ENCODE measurements at places on chromosomes 2 and 18.
A peak's percentile ranks its signal among the peaks of the same experiment; 100 is the strongest.

- no peak for DNase-seq
Measured at GRCh38 chr2:26010943-26011342, 22.9 kb upstream of the RAB10 start.

- peak; percentile 33 for DNase-seq
Measured at GRCh38 chr2:62455957-62456692, 49.9 kb downstream of the TMEM17 start.

DNA sequence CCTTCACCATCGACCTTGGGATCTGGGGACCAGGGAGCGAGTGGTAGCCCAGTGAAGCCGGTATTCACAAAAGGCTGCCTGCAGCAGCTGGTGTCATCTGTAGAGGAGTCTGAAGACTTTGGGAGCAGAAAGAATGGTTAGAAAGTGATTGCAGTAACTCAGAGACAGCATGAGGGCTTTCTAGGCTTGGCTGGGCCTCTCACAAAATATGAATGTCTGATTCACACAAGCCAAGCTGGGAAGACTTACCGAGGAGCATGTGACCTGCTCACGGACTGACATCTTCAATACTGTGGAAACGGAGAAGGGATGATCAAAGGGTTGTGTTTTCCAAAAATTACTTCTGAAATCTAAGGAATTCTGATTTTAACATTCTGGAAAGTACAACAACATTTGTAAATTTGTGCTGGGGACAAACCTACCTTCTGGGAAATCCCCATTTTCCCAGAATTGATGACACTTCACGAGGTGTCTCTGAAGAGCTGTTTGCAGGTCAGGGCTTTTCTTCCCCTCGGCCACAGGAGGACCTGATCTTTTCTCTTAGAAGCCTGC is 111.7 kb downstream of the ACOXL start:
- no peak for DNase-seq

DNA sequence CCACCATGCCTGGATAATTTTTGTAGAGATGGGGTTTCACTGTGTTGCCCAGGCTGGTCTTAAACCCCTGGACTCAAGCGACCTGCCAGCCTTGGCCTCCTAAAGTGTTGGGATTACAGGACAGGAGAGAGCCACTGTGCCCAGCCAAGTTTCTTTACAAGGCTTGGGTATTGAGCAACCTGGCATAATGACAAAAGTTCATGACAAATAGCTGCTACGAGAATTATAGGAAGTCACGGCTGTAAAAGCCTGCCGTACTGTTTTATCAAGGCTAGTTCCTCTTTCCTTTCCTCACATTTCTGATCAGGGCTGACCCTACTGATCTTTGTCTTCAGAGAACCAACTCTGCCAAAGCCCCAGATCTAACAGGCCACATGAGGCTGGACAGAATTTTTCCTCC is 490.4 kb upstream of the SPRED2 start:
- DNase-seq = no peak

GRCh38 chr2:176675271-176675949 is 406.2 kb downstream of the MTX2 start:
- DNase-seq = no peak

- no peak for DNase-seq
Measured at GRCh38 chr2:44770221-44771195, 171.0 kb upstream of the SIX3 start.

GRCh38 chr2:223576873-223577272 is 25.3 kb downstream of the SCG2 start:
- peak; percentile 94 for DNase-seq

All from adipocyte (in vitro differentiated cells).